ENCODE measurements at places on chromosomes 4 and X. TPM values are rescaled to one million over a fixed set of nuclear protein-coding genes. Genes with fewer than 3 reads are reported as not detected.
A peak's percentile ranks its signal among the peaks of the same experiment; 100 is the strongest.

Gene BEX2
- 19.2 TPM for total RNA-seq

DNA sequence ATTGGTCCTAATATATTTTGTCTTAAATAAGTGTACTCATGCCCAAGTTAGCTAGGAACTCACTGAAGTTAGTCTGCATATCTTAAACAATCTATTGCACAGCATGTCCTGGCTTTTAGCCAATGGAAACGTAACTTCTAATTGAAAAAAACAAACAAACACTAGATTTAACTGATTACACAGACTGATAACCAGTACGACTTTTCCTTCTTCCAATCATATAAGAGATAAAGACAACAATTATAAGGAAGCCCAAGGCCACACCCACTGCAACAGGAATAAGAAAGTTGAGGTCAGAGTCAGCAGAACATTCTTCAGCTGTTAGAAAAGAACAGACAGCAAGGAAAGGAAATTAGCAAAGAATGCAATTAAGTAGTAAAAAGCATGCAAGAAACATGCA, 40.8 kb downstream of the LAMP2 start:
- peaks cover 2% of the 10 kb centered on the region for H3K36me3 ChIP-seq
- H3K27ac ChIP-seq = no peak overlapping the region
- no peak overlapping the region for H3K4me3 ChIP-seq
- no peaks in the 10 kb centered on the region for H3K4me1 ChIP-seq
- H3K27me3 ChIP-seq = no peaks in the 10 kb centered on the region

GRCh38 chr4:6474705-6475457, 2.5 kb upstream of the PPP2R2C start:
- no peak overlapping the region for H3K27ac ChIP-seq
- H3K4me1 ChIP-seq = no peaks in the 10 kb centered on the region
- H3K4me3 ChIP-seq = no peak overlapping the region
- DNase-seq = no peak
- no peaks in the 10 kb centered on the region for H3K36me3 ChIP-seq

DNA sequence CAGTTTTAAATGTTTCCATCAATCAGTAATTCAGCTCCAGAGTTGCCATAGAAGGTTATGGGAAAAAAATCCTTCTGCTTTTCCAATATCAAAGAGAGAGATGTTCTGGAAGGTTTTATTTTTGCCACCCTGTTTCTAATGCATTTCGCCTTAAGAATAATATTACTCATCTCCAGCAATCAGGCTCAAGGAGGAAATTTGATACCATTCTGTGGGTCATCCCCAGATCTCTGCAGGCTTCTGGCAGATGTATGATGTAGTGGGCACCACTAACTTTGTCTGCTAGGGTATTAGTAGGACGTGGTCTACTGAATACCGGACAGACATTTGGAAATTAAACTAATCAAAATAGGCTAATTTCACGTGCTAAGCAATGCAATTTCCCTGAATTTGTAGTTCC, 645.4 kb upstream of the TENM3 start:
- H3K4me1 ChIP-seq = no peaks in the 10 kb centered on the region
- H3K27me3 ChIP-seq = no peaks in the 10 kb centered on the region
- no peaks in the 10 kb centered on the region for H3K36me3 ChIP-seq

Gene PLXNB3
- 16.2 TPM for total RNA-seq

DNA sequence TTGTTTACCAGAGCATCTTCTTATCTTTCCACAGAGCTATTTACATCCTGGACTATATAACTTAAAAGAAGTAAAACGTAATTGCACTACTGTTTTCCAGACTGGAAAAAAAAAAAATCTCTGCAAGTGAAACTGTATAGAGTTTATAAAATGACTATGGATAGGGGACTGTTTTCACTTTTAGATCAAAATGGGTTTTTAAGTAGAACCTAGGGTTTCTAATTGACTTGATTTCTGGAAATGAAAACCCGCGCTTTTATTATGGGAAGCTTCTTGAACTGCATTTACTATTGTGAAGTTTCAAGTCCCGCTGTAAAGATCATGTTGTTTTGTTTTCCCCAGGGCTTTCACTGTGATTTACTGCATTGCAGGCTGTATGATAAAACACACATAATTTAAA, 162.7 kb downstream of the STIM2 start:
- DNase-seq = no peak
- H3K4me1 ChIP-seq = peaks cover 3% of the 10 kb centered on the region
- peaks cover 2% of the 10 kb centered on the region for H3K36me3 ChIP-seq
- no peak overlapping the region for H3K4me3 ChIP-seq
- no peak overlapping the region for H3K27ac ChIP-seq
- H3K27me3 ChIP-seq = no peaks in the 10 kb centered on the region

Gene PHF8
- 38.3 TPM for total RNA-seq

GRCh38 chr4:56703378-56703777, 22.3 kb upstream of the HOPX start:
- no peaks in the 10 kb centered on the region for H3K36me3 ChIP-seq
- no peak overlapping the region for H3K27ac ChIP-seq
- no peak for DNase-seq
- no peaks in the 10 kb centered on the region for H3K4me1 ChIP-seq
- no peak overlapping the region for H3K4me3 ChIP-seq

- peaks cover 6% of the 10 kb centered on the region for H3K36me3 ChIP-seq
- DNase-seq = no peak
- H3K4me3 ChIP-seq = no peak overlapping the region
- no peaks in the 10 kb centered on the region for H3K4me1 ChIP-seq
- H3K27ac ChIP-seq = no peak overlapping the region
These were observed 226.8 kb downstream of the CAMK2D start for GRCh38 chr4:113534711-113535110.

DNA sequence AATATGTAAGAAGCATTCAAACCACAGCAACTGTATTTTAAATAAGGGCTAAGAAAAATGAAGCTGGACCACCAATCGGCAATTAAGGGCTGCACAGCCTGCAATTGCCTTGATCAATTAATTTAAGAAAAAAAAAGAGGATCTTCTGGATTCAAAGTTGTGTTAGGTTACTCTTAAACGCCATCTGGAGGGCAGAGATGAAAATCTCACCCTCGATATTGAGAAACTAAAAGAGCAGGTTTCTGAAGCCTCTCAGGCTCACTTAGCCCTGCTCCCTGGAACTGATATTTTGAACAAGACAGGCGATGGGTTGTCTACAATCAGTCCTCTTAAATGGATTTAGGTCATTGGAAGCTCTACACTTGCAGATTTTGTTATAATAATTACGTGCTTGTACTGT, 579.4 kb downstream of the GRXCR1 start:
- no peak overlapping the region for H3K27ac ChIP-seq
- peaks cover 6% of the 10 kb centered on the region for H3K36me3 ChIP-seq
- H3K4me3 ChIP-seq = no peak overlapping the region

- H3K4me3 ChIP-seq = no peak overlapping the region
- H3K4me1 ChIP-seq = peaks cover 22% of the 10 kb centered on the region
- no peak for DNase-seq
- H3K27ac ChIP-seq = no peak overlapping the region
- H3K27me3 ChIP-seq = no peaks in the 10 kb centered on the region
These were observed 179.1 kb upstream of the ANXA3 start for GRCh38 chr4:78372355-78372988.

Gene CFAP99
- not detected for total RNA-seq

DNA sequence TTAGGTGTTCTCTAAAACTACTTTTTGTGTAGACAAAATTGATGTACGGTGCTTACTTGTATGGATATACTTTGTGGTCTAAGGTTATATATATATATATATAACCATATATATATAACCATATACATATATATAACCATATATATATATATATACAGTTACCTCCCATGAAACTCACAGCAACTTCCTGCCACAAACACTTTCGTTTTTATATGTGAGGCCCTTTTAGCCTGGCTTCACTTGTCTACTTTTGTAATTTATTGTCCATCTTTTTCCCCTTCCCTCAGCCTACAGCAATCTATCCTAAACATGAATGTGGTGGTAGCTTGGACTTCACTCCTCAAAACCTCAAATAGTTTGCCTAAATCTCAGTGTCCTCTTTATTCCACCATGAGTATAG, 72.8 kb upstream of the NPFFR2 start:
- no peaks in the 10 kb centered on the region for H3K36me3 ChIP-seq
- no peak for DNase-seq
- no peak overlapping the region for H3K27ac ChIP-seq

Gene MAGEA3
- total RNA-seq = not detected

- H3K4me3 ChIP-seq = no peak overlapping the region
- H3K4me1 ChIP-seq = peaks cover 10% of the 10 kb centered on the region
- no peaks in the 10 kb centered on the region for H3K36me3 ChIP-seq
- no peak overlapping the region for H3K27ac ChIP-seq
- no peaks in the 10 kb centered on the region for H3K27me3 ChIP-seq
These were observed 122.5 kb downstream of the NFKB1 start for GRCh38 chr4:102623622-102624021.

DNA sequence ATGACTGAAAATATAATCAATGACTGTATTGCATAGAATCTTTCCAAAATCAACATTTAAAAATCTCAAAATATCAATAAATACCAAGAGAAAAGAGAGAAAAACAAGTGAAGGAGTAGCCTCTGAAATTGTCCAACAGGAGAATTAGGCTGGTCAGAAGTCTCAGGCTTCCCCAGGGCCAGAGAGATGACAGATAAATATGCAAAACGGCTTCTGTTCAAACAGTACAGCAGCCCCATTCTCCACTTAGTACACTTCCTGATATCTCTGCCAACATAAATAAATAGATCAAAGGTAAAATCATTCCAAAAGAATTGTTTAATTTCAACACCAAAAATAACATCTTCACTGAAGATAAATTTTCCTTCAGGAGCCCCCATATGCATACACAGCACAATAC, 204.7 kb upstream of the GABRA2 start:
- H3K27ac ChIP-seq = no peak overlapping the region
- no peak overlapping the region for H3K4me3 ChIP-seq
- H3K27me3 ChIP-seq = peaks cover 9% of the 10 kb centered on the region
- H3K4me1 ChIP-seq = peaks cover 4% of the 10 kb centered on the region

- no peak overlapping the region for H3K27ac ChIP-seq
- no peak for DNase-seq
These were observed 6.6 kb downstream of the HELQ start for GRCh38 chr4:83449009-83449408.

DNA sequence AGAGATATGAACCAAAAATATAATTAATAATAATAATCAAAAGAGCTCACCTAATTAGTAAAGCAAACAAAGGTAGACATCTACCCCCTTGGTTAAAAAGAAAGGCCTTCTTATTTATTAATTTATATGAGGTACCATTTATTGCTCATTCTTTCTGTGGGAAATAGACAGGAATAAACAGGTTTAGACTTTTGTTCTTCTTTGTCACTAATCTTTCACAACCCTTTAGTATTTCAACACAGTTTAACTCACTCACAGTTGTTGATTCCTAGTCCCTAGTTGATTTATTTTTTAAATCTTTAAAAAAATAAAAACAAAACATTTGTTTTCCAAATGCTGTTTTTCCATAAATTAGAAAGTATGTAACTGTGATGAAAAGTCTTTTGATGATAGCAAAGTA, 5.6 kb downstream of the PPARGC1A start:
- no peaks in the 10 kb centered on the region for H3K36me3 ChIP-seq
- no peak for DNase-seq
- peaks cover 23% of the 10 kb centered on the region for H3K4me1 ChIP-seq
- H3K27ac ChIP-seq = no peak overlapping the region

GRCh38 chr4:6873291-6873690, 36.3 kb upstream of the TBC1D14 start:
- H3K4me3 ChIP-seq = no peak overlapping the region
- peaks cover 18% of the 10 kb centered on the region for H3K36me3 ChIP-seq
- H3K27me3 ChIP-seq = no peaks in the 10 kb centered on the region
- H3K27ac ChIP-seq = peak overlapping the region; percentile 85
- DNase-seq = no peak

GRCh38 chrX:70032792-70033191, 16.9 kb downstream of the AWAT2 start:
- H3K27me3 ChIP-seq = no peaks in the 10 kb centered on the region
- no peaks in the 10 kb centered on the region for H3K4me1 ChIP-seq
- no peak overlapping the region for H3K4me3 ChIP-seq
- H3K36me3 ChIP-seq = no peaks in the 10 kb centered on the region
- no peak overlapping the region for H3K27ac ChIP-seq

- no peak overlapping the region for H3K27ac ChIP-seq
- no peaks in the 10 kb centered on the region for H3K27me3 ChIP-seq
- no peak for DNase-seq
- H3K4me3 ChIP-seq = no peak overlapping the region
- no peaks in the 10 kb centered on the region for H3K36me3 ChIP-seq
These were observed 104.4 kb downstream of the ASMT start for GRCh38 chrX:1719270-1719669.

GRCh38 chrX:129553619-129554288, 13.7 kb downstream of the OCRL start:
- H3K27ac ChIP-seq = no peak overlapping the region
- H3K4me3 ChIP-seq = no peak overlapping the region
- H3K27me3 ChIP-seq = no peaks in the 10 kb centered on the region

Gene SH2D1A
- total RNA-seq = 1.9 TPM

Gene SPATA18
- 3.0 TPM for total RNA-seq

GRCh38 chr4:66212489-66212888, 542.2 kb upstream of the EPHA5 start:
- H3K27me3 ChIP-seq = no peaks in the 10 kb centered on the region
- H3K4me1 ChIP-seq = no peaks in the 10 kb centered on the region
- no peak for DNase-seq
- no peak overlapping the region for H3K4me3 ChIP-seq
- H3K27ac ChIP-seq = no peak overlapping the region

DNA sequence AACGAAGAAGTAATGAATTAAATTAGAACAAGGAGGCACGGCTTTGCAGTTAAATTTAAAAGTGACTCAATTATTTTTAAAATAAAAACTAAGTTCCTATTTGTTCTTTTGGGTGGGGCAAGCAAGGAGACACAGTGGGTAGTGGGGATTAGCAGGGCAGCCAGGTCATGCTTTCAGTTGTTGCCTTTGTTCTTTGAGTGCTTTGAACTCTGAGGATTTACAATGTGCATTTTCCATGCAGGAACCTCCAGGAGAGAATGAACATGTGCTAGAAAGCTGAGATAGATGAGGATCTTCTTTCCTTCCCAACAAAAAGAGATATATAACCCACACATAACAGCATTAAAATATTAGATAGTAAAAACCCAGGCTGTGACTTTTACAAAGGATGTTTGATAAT, 420.4 kb upstream of the CTSO start:
- no peaks in the 10 kb centered on the region for H3K36me3 ChIP-seq
- peaks cover 10% of the 10 kb centered on the region for H3K4me1 ChIP-seq
- no peak overlapping the region for H3K27ac ChIP-seq

Gene MAGEA8
- total RNA-seq = not detected

All from neural crest cell (in vitro differentiated cells).